ENCODE measurements at places on chromosomes 5 and 9.
A peak's percentile ranks its signal among the peaks of the same experiment; 100 is the strongest.

GRCh38 chr9:95515272-95516113, 1.3 kb downstream of the PTCH1 start:
- no peak for DNase-seq

DNA sequence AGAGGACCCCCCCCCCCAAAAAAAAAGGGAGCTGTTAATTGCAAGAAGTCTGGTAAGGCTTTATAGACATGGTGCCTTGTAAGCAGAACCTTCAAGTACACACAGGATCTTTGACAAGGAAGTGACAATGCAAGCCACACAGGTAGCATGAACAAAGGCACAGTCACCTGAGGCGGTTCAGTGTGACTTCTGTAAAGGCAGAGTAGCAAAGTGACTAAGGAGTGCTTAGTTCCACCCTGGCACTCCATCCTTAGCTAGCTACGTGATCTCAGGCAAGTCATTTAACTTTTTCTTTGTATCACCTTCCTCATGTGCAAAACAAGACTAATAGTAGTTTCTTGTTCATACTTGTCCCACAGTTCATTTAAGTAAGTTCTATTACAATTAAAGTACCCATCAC, 282.0 kb downstream of the PRELID2 start:
- DNase-seq, result no peak

DNA sequence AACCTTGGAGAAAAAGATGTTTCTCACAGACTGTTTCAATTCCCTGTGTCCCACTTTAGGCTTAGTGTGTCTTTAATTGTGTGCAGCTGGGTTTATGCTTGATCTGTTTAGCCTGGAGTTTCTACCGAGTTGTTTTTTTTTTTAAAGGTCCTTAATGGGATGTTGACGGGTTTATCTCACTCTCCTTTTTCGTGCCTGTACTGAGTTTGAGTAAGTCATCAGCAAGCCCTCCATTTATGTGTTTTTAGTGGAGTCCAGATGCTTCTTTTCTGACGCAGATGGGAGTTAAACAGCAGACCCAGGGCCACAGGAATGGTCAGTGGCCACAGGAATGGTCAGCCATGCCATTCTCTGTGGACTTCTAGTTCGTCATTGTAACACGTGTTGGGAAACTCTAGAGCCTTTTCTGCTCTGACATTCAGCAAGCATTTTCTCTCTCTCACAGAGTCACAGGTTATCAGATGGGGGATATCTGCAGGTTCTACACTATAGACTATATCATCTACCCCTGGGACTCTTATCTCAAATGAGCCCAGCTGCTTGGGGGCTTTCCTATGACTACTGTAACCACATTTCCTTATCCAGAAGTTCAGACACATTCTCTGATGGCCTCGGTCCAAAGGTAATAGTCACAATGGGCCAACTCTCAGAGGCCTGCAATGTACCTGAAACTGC, 190.5 kb downstream of the TTLL11 start:
- DNase-seq, result no peak

GRCh38 chr5:637581-638450, 25.7 kb downstream of the CEP72 start:
- DNase-seq, result no peak

GRCh38 chr5:61771808-61772207, 439.8 kb downstream of the ZSWIM6 start:
- no peak for DNase-seq

- peak; percentile 45 for DNase-seq
Measured at GRCh38 chr9:132169672-132170392, 8.0 kb downstream of the NTNG2 start.

DNA sequence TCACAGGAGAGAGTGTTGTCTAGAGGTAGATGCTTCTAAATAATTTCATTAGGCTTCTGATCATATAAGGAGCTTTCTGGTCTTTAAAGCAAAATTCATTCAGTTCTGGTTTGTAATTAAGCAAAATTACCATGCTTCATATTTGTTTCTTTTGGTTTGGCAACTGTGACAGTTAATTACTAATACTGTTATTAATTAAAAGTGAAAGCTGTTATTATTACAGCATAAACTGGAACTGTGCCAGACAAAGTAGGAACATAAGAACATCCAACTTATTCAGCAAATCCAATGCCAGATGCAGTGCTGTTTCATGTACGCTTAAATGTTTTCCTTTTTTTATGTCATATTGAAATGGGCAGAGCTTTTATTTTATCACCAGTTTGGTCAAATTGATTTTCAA, 70.4 kb upstream of the DAB2 start:
- DNase-seq, result no peak

GRCh38 chr5:149614034-149614907, 33.0 kb downstream of the ARHGEF37 start:
- DNase-seq, result no peak

GRCh38 chr5:138725818-138726416, 27.3 kb upstream of the CTNNA1 start:
- DNase-seq, result no peak

- DNase-seq, result peak; percentile 72
Measured at GRCh38 chr9:94603259-94604160, 9.9 kb upstream of the FBP2 start.
